ENCODE measurements at places on chromosomes 3 and 15. TPM values are rescaled to one million over a fixed set of nuclear protein-coding genes. Genes with fewer than 3 reads are reported as not detected.
A peak's percentile ranks its signal among the peaks of the same experiment; 100 is the strongest.

Gene SLC9C1
- total RNA-seq: not detected

Gene TMEM158
- 4.9 TPM for total RNA-seq

Gene CEP70
- total RNA-seq: 42.9 TPM

Gene EPHB3
- 1.4 TPM for total RNA-seq

Gene SEMA6D
- total RNA-seq: 0.40 TPM

Gene TRAT1
- not detected for total RNA-seq

Gene CX3CR1
- not detected for total RNA-seq

Gene TTC21A
- 1.3 TPM for total RNA-seq

Gene ADAMTS17
- total RNA-seq: 5.1 TPM

Gene CCRL2
- total RNA-seq: 0.29 TPM

Gene STAC
- total RNA-seq: 3.5 TPM

Gene CTSH
- 8.2 TPM for total RNA-seq

Gene SUCNR1
- not detected for total RNA-seq

Gene NLGN1
- 6.0 TPM for total RNA-seq

DNA sequence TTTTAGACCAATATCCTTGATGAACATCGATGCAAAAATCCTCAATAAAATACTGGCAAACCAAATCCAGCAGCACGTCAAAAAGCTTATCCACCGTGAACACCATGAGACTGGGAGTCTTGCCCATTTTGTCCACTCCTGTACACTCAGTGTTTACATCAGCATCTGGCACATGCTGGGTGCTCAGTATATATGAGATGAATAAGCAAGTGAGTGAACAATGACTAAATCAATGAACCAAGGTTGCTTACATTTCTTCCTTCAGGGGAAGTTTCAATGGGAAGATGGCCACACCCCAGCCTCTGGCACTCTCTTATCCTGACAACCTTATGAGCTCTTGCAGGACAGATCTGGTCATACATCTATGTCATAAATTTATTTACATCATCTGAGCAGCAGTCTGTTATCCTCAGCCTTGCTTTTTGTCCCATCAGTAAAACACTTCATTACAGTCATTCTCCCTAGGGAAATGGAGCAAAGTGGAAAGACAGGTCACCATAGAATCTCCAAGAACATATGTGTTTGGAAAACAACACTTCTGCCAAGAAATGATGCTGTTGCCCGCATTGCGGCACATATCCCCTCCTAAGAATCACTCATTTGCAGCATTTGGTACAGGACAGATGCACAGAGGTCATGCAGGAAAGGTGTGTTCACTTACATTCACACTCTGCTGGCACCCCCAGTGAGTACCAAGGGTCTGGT lies 171.8 kb upstream of the EIF1B start:
- DNase-seq: no peak

GRCh38 chr3:42214064-42214463 lies 51.9 kb downstream of the CCK start:
- DNase-seq: no peak

- DNase-seq: no peak
These were observed 16.0 kb upstream of the PTX3 start for GRCh38 chr3:157420606-157421130.

GRCh38 chr3:153553605-153553945 lies 391.5 kb downstream of the RAP2B start:
- DNase-seq: no peak

DNA sequence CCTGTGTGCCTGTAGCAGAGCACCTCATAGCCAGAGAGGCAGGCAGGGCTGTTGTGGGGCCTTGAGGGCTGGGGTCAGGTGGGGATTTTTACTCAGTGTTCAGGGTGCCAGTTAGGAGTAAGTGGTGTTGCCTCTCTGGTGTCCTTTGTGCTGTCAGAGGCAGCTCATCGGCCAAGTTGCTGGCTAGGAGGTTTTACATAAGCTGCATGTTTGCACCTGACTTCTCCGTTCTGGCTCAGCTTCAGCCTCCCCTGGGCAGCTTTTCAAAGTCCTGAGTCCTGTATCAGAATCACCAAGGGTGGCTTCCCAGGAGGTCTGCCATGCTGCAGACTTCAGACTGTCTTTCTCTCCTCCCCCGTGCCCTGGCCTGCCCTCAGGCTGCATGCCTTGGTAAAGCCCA lies 242.6 kb upstream of the TPM1 start:
- DNase-seq: no peak

GRCh38 chr3:11570789-11571495 lies 72.8 kb downstream of the VGLL4 start:
- DNase-seq: peak; percentile 40

DNA sequence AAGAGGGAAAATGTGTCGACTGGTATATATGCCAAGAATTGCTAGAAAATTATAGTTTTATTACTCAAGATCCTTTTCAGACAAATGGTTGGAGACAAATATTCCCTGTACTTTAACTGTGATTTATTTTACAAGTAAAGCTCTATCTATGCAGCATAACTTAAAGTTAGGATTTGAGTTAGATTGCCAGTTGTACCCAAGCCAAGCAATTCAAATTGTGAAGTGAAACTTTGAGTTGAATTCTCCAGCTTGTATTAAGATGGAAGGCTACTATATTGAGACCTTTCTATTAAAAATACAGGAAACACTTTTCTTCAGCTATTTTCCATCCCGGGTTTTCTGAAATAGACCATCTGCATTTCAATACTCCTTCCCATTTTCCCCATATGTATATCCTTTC lies 333.1 kb upstream of the RBMS3 start:
- no peak for DNase-seq

GRCh38 chr3:188951734-188952133 lies 220.0 kb upstream of the TPRG1 start:
- no peak for DNase-seq

- no peak for DNase-seq
These were observed 10.7 kb upstream of the CSTA start for GRCh38 chr3:122314228-122314876.

DNA sequence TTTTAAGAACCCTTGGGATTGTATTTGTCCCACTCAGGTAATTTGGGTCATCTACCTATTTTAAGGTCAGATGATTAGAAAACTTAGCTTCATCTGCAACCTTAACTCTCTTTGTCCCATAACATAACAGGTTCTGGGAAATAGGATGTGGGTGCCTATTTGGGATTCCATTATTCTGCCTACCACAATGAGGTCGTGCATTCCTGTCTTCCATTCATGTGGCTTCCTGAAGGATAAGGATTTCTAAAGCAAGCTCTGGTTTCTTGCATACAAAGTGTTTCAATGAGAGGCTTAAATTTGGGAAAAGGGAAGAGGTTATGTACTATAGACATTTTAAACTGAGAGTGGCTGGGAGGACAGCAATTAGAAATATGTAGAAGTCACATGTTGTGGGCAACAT lies 190.3 kb downstream of the MCTP2 start:
- DNase-seq: no peak

GRCh38 chr15:53830707-53831386 lies 71.4 kb upstream of the WDR72 start:
- DNase-seq: no peak

DNA sequence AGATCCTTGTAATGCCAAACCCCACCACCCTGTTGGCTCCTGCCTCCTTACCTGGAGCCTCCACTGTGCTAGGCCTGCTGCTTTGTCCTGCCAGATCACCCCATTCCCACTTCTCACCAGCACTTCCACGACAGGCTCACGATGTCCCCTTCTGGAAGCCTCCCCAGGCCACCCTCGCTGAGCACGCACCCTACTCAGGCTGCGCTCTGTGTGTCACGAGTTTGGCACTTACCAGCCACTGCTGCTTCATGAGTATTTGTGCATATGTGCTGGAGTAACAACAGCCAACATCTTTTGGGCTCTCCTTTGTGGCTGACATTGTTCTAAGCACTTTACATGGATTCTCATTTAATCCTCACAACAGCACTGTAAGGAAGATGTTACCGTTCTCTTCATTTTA lies 58.1 kb downstream of the PDIA5 start:
- DNase-seq: no peak

DNA sequence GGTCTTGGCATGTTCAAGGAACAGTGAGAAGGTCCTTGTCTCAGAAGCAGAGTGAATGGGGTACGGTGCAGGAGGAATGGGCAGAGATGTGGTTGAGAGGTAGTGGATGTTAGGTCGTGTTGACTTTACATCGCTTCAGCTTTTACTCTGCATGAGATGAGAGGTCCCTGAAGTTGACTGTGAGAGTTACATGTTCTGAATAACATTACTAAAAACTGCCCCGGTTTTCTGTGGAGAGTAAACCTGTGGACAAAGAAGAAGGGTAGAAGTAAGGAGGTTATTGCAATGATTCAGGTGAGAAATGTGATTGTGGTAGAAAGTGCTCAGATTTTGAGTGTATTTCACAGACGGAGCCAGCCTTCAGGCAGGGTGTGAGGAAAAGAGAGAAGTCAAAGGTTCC lies 105.6 kb downstream of the ARNT2 start:
- no peak for DNase-seq

GRCh38 chr3:145623349-145623748 lies 537.6 kb downstream of the PLOD2 start:
- DNase-seq: no peak

- no peak for DNase-seq
These were observed 39.9 kb downstream of the TPRA1 start for GRCh38 chr3:127550468-127551157.

GRCh38 chr3:146189519-146190173 lies 28.7 kb upstream of the PLOD2 start:
- peak; percentile 46 for DNase-seq

GRCh38 chr15:53477981-53478766 lies 281.3 kb downstream of the WDR72 start:
- DNase-seq: no peak

GRCh38 chr3:101117980-101118379 lies 124.8 kb upstream of the ABI3BP start:
- DNase-seq: no peak

DNA sequence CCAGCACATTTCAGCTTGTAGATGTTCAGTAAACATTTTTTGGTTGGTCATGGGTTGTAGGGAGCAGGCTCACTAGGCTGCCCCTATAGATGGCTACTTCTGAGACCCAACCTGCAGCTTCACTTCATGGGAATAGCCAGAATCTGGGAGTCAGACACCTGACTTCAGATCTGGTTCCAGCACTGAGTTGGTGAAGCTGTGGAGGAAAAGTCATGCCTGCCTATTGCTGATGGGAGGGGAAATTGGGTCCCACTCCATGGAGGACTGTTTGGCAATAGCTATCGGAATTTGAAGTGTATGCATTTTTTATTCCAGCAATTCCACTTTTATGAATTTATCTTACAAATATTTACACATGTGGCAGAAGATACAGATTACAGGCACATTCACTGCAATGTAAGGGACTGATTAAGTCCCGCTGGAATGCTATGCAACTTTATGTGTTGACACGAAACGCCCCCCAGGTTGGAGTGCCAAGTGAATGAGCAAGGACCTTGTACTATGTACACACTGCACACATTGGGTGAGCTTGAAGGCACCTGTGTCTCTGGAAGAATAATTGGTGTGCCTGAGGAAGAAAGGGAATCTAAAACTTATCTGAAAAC lies 7.8 kb upstream of the CCR1 start:
- DNase-seq: no peak

DNA sequence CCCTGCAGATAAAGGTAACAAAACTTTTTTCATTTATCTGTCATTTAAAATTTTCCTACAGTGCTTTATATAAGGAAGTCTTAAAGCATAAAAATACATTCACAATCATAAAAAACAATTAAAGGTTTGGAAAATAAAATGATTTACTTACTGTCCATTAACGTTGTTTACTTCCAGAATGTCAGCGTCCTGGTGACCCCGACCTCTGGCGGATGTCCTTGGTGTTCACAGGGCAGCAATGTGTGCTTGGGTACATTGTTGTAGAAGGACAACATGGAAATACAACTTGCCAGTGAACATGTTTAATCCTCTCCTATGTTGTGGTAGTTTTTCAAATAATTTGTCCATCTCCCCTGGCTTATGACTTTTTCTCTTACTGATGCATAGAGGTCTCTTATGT lies 168.8 kb upstream of the NDN start:
- no peak for DNase-seq

- no peak for DNase-seq
These were observed 56.3 kb upstream of the SEC13 start for GRCh38 chr3:10377148-10377725.

GRCh38 chr3:197376735-197377555 lies 78.5 kb upstream of the DLG1 start:
- DNase-seq: no peak

GRCh38 chr15:59946084-59946483 lies 58.0 kb upstream of the FOXB1 start:
- DNase-seq: no peak

DNA sequence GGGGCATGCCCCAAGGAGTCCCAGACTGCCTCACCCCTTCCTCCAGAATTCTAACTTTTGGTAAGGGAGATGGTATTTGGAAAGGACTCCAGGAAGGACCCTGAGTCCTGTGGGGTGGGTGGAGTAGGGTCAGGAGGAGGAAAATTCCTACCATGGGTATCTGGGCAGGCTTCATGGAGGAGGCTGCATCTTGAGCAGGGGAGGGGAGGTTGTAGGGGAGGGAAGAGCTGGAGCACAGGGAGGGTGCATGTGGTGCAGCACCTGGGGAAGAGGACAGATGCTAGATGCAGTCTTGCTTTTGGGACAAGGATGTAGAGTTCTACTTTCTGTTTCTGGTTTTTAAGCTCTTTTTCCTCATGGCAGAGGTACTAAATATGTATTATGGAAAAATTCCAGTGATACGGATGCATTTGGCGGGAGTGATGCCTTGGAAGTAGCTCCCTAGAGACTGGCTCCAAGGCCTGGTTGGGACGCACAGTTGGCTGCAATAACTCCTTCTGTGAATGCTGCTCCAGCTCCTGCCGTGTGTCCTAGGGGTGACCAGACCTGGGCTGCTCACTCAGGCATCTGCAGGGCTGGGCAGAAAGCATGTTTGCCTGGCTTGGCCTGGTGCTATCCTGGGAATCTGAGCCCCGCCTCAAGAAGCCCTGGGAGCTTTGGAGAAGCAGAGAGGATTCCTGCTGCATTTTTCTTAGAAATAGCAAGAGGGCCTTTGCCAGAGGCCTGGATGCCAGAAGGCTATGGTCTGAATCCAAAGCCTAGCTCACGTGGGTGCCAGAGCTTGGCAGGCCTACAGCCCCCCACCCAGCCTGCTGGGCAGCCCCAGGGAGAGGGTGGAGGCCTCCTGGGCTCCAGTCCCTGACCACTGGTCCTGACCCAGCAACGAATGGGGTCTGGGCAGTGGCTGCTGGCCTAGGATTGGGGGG lies 10.1 kb downstream of the SEMA3F start:
- no peak for DNase-seq

- DNase-seq: no peak
These were observed 28.0 kb downstream of the WDR76 start for GRCh38 chr15:43854801-43855200.

- no peak for DNase-seq
These were observed 52.2 kb upstream of the ACP3 start for GRCh38 chr3:132265028-132265427.

DNA sequence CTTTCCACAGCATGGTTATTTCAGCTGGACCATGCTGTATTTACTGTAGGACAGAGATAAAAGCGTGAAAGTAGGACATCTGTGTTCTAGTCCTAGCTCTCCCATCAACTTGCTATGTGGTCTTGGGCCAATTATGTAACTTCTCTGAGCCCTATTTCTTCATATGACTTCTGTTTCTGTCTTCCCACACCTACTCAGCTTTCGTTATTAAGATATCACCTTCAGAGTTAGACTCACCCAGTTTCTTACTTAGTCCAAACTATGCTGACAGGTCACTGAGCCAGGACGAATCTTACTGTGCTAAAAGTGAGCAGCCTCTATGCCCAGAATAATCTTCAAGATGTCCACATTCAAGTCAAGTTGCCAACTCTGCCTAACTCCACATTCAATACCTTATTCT lies 283.7 kb downstream of the IL5RA start:
- DNase-seq: no peak

- DNase-seq: peak; percentile 61
These were observed 45.5 kb upstream of the KLHL25 start for GRCh38 chr15:85840079-85840801.

Measured in Daoy (cell line).